Adrenal gland (tissue), 19 donors: ENCODE measurements at places on chromosomes 3 and 15.

DNA sequence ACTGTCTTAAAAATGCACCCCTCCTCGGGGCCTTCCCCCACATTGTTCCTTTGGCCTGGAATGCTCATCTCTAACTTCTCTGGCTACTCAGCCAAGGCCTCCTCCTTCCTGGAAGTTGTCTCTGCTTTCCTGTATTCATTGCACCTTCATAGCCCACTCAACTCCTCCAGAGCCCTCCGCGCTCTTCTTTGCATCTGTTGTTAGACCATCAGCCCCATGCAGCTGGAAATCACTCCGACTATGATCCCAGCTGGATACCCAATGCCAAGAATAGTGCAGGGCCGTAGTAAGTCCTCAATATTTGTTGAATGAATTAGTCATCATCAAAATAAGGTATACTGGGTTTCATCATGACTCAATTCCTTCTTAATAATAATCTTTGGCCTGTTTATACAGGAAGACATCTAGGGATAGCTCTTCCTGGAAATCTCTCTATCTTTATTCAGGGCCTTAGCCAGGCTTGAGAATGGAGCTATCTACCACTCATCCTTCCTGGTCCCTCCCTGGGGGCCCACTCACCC is 112.7 kb downstream of the SYNPR start:
- no peak for DNase-seq

GRCh38 chr3:124559846-124560574 is 170.2 kb upstream of the UMPS start:
- DNase-seq = peak; percentile 83

- DNase-seq = no peak
Measured at GRCh38 chr3:39760325-39760724, 49.1 kb upstream of the MYRIP start.

DNA sequence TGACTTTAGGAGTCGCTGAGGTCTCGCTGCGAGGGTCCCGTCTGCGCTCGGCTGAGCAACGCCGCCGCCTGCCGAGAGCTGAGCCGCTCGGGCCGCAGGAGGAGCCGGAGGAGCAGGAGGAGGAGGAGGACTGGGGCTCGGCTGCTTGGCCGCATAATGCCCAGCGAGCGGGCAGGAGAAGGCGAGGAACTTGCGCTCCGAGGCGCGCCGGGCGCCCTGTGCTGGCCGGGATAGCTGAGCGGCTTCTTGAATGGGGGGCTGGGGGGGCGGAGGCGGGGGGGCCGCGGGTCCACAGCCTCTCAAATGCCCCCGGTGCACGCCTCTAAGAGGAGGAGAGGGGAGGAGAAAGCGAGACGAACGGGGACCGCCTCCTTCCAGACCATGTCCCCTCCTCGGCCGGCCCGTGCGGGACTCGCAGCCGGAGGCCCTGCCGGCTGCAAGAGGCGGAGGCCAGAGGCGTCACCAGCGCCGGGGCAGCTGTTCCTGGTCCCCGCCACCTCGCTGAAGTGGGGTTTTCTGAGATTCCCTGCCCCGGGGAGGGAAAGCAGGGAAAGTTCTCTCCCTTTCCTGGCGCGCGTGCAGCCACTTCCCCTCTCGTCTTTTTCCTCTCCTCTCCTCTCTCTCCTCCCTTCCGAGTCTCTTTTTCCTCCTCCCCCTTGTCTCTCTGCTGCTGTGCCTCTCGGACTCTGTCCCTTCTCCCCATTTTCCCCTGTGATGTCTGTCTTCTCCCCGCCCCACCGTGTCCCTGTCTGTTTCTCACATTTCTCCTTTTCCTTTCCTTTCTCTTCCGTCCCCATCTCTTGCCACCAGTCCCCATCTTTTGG is at the start of gene ADAMTS9:
TSS of gene ADAMTS9 (minus strand) at position 220 of the 824 bp plus-strand sequence. CDS start 343 bp downstream, outside the sequence.
- DNase-seq = peak; percentile 79

DNA sequence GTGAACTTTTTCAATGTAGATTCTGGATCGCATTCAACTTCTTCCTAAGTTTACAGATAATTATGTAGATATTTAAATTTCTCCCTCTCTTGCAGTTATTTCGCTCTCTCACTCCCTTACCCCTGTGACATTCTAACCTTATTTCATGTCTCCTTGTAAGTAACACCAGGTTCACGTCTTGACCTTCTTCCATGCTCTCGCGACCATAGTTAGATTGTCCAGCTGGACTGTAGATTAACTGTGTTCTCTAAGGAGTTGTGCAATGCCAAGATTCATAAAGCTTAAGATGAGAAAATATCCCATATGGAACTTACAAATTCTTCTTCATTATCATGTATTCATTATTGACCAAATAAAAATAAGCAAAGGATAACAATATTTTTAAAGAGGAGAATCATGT is 430.5 kb downstream of the GABRG3 start:
- no peak for DNase-seq

- DNase-seq = no peak
Measured at GRCh38 chr3:45528429-45528828, 66.1 kb upstream of the LIMD1 start.

- DNase-seq = peak; percentile 54
Measured at GRCh38 chr3:138434276-138434874, at the start of gene ESYT3. Gene ESYT3, plus strand, starts transcription at chr3:138434616. Its CDS starts 183 bp downstream, at chr3:138434799.

DNA sequence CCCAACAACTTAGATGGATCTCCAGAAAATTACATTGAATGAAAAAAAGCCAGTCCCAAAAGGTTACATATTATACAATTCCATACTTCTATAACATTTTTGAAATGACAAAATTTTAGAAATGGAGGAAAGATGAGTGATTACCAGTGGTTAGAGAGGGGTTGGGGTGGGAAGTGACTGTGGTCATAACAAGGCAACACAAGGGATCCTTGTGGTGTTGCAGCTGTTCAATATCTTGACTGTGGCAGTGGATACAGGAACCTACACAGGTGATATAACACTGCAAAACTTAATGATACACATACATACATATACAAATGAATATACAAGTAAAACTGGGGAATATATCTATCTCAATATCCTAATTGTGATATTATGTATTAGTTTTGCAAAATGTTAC is 9.6 kb downstream of the GOLGB1 start:
- DNase-seq = no peak

- no peak for DNase-seq
Measured at GRCh38 chr15:29896062-29896461, 73.8 kb upstream of the TJP1 start.

GRCh38 chr3:112339609-112340008 is 6.7 kb downstream of the CD200 start:
- no peak for DNase-seq

- no peak for DNase-seq
Measured at GRCh38 chr15:80464951-80465625, 60.9 kb downstream of the ARNT2 start.

GRCh38 chr3:65732051-65732935 is 306.4 kb downstream of the MAGI1 start:
- peak; percentile 24 for DNase-seq

DNA sequence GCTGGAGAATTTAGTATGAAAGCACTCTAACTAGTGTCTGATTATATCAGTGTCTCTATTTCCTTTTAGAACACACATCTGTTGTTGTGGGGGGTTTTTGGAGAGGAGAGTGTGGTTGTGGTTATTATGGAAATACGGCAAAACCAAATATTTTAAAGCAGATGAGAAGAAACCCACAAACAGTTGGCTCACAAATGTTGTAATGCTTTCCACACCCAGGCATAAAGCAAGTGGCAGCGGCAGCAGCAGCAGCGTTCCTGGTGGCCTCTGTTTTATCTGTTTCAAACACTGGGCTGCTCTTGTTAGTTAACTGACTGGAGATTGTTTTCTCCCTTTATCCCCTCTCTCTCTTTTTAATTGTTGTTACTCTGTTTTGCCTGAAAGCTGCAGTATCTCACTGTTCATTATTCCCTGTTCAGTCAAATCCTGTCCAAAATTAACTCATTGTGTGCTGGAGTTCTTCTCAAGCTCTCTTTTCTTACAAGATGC is 1045.5 kb upstream of the NR2F2 start:
- DNase-seq = no peak

- no peak for DNase-seq
Measured at GRCh38 chr15:89486726-89487050, 9.7 kb downstream of the RHCG start.

- no peak for DNase-seq
Measured at GRCh38 chr15:70385711-70386110, 288.0 kb upstream of the TLE3 start.

DNA sequence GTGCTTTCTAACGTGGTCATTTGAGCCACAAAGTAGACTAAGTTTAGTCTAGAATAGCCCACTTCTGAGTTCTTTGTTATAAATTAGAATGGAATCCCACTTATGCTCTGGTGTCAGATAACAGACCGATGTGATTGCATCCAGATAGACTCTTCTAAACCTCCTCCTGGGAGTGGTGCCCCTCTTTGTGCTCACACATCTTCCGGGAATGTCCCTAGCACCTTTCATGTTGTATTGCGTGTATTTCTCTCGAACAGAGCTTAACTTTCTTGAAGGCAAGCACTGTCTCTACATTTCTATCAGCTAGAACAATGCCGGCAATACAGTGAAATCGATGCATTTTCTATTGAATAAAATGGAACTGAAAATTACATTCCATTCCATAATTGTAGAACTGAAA is 23.0 kb downstream of the CP start:
- DNase-seq = no peak

DNA sequence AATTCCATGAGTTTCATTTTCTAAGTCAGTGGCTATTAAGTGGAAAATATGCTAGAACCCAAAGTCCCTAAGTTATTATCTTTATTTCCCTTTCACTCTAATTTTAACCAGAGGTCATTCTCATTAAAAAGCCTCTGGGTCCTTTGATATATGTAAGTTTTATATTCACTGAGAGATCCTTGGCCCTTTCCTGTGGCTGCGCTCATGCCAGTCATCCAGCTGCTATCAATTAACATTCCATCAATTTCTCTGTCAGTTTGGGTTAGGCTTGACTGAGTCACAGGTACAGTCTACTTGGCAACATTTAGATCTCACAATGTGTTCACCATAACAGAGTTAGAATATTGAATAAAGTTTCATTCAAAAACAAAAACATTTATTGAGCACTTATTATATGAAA is 58.0 kb upstream of the FBN1 start:
- no peak for DNase-seq

- no peak for DNase-seq
Measured at GRCh38 chr3:152185891-152186630, 82.7 kb upstream of the MBNL1 start.

- DNase-seq = no peak
Measured at GRCh38 chr15:64525828-64526530, 65.6 kb downstream of the ZNF609 start.

DNA sequence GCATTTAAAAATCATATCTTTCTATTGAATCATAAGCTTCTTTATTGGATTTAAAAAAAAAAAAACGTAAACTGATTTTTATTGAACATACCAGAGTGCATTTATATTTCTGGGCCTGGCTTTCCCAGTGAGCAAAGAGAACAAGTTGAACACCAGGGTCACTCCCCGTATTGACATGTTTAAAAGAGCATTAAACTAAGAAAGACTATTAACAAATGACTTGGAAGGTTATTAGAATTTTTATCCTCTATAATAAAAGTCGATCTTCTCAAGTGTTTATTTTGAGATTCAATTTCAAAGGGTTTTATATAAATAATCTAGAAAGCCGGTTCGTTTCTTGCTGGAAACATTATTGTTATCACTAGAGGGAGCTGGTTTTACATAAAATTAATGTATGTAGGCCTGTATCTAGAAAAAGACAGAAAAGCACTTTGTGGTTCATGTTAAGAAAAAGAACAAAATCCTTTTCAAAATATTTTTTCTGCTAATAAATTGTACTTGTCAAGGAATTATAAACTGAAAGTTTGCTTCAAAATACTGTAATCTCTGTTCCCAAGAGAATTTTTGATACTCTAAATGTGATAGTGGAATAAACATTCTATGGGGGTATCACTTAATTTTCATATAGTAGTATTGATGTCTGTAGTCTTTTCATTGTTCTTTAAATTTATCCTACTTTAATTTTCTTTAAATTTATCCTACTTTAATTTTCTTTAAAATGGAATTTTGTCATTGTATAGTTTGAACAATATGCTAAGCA is 321.8 kb upstream of the MME start:
- no peak for DNase-seq

GRCh38 chr15:66957431-66957720 is 108.0 kb upstream of the SMAD3 start:
- no peak for DNase-seq

- peak; percentile 54 for DNase-seq
Measured at GRCh38 chr3:192892981-192893700, 24.5 kb downstream of the MB21D2 start.

DNA sequence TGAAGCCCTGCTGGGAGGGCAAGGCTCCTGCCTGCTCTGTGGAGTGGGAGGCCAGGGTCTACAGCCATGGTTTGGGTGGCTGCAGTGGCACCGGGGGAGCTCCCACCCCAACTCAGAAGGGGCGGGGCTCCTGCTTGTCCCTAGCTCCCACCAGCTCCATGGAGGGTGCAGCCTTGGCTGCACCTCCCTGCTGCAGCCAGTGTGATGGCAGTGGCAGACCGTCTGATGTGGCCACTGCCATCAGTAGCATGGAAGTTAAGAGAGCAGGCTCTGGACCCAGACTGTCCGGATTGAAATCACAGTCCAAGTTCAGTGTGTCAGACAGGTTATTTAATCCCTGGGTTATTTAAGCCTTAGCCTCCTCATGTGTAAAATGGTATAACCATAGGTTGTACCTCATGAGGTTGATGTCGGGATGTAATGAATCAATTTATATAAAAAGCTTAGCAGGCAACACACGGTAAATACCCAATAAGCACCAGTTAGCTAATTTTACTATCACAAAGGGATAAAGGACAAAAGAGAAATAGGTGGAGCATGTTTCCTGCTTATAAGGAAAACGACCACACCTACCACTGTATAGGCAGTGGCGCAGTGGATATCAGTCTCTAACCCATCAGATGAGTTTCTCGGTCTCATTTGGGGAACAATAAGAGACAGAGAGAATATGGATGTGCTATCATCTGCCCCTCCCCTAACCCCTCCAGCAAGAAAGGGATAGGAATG is 13.1 kb upstream of the NR1I2 start:
- no peak for DNase-seq

- DNase-seq = no peak
Measured at GRCh38 chr3:112335434-112335781, 2.5 kb downstream of the CD200 start.

- DNase-seq = peak; percentile 48
Measured at GRCh38 chr15:89171136-89172072, 50.0 kb downstream of the RLBP1 start.

- DNase-seq = no peak
Measured at GRCh38 chr3:99753268-99753975, 64.2 kb upstream of the CMSS1 start.

DNA sequence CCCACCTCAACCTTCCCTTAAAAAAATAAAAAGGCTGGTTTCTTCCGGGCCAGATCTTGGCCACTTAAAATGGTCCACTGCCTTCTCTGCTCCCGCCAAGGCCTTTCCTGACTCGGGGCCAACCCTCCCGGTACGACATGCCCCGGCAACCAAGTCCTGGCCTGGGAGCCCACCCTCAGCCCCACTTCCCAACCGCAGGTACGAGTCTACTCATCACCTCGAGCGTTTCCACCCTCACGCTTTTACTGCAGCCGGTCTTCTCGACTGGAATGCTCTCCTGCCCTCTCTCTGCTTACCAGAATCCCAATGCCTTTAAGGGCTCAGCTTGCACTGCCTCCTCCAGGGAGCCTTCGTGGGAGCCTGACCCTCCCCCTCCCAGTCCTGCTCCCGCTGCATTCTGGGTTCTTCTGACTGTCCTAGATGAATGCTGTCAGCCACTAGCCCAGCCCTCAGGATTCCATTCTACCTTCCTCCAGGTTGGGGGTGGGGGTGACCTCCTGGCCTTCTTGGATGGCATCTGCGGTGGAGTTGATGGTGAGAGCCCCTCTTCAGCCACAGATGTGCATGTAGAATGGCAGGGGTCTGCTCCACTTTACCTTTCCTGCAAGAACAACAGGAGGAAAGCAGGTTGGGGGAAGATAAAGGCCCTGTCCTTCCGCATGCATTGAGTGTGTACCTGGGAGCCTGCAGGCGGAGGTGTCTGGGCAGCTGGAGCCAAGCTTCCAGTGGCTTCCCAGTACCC is 1.1 kb upstream of the CSRNP1 start:
- peak; percentile 52 for DNase-seq
